ENCODE measurements at places on chromosomes 13 and 19.

GRCh38 chr13:24225930-24226329, 65.4 kb downstream of the SPATA13 start:
- DNase-seq, result no peak

DNA sequence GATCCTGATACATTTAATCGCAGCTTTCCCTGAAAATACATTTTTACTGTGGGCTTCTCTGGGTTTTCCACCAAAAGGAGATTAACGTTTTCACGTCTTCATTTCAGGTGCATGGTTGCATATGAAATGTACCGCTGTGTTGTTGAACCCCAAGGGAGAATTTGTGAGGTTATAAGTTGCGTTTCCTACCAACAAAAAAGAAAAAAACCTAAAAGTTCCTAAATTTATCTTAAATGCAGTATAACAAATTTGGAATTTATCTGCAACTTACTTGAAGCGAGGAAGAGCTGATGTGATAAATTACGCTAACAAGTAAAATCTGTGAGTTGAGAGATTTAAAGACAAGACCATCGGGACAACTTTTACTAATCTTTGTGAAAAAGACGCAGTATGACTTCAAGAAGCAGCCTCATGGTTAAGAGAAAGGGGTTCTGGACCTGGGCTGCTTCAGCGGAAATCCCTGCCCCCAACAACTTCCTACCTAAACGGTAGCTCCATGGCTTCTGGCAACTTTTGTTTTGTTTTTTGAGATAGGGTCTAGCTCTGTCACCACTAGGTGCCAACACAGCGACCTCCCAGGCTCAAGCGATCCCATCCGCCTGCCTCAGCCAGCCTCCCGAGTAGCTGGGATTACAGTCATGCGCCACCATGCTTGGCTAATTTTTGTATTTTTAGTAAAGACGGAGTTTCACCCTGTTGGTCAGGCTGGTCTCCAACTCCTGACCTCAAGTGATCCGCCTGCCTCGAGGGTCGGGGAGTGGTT, 958 bp upstream of the OBI1 start:
- peak; percentile 3 for DNase-seq

DNA sequence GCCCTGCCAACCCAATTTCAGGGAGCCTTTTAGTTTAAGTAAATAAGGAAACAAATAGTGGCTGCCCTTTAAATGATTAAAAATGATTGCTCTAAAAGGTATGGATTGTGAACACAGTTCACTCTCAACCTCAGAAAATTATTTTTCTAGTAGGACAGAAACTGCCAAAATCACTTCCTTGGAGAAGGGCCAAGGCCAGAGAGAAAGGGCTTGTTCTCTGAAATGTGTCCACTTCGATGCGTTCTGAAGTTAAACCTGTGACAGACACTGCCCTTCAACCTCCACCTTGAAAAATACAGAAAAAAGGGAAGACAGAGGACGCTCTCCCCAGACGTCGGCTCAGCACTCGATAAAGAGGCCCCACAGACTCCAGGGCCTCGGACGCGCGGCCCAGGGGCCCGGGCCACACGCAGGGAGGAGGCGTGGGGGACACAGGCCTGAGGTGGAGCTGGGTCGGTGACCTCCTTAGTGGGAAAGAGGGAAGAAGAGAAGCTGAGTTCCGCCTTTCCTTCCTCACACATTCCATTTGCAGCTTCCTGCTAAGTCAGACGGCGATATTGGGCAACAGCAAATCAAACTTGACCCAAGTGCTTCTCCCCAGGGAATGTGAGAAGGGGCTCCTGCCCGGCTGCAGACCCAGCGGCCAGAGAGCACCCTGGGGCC, 63.6 kb downstream of the RASA3 start:
- no peak for DNase-seq

DNA sequence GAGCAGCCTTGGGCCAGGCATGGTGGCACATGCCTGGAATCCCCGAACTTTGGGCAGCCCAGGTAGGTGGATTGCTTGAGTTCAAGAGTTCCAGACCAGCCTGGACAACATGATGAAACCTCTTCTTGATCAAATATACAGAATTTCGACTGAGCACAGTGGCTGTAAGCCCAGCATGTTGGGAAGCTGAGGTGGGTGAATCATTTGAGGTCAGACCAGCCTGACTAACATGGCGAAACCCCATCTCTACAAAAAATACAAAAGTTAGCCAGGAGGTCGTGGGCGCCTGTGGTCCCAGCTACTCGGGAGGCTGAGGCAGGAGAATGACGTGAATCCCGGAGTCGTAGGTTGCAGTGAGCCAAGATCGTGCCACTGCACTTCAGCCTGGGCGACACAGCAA, 8.0 kb upstream of the NLRP7 start:
- DNase-seq, result no peak

GRCh38 chr13:99363391-99363790, 56.2 kb upstream of the GPR183 start:
- no peak for DNase-seq

DNA sequence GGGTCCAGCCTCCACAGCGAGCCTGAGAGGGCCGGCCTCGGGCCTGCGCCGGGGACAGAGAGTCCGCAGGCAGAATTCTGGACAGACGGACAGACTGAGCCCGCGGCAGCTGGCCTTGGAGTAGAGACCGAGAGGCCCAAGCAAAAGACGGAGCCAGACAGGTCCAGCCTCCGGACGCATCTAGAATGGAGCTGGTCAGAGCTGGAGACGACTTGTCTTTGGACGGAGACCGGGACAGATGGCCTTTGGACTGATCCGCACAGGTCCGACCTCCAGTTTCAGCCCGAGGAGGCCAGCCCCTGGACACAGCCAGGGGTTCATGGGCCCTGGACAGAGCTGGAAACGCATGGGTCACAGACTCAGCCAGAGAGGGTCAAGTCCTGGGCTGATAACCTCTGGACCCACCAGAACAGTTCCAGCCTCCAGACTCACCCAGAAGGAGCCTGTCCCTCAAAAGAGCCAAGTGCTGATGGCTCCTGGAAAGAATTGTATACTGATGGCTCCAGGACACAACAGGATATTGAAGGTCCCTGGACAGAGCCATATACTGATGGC, 490 bp downstream of the ITPKC start:
- DNase-seq, result peak; percentile 29

GRCh38 chr13:89684896-89685295, 1662.6 kb upstream of the MIR17HG start:
- DNase-seq, result no peak

DNA sequence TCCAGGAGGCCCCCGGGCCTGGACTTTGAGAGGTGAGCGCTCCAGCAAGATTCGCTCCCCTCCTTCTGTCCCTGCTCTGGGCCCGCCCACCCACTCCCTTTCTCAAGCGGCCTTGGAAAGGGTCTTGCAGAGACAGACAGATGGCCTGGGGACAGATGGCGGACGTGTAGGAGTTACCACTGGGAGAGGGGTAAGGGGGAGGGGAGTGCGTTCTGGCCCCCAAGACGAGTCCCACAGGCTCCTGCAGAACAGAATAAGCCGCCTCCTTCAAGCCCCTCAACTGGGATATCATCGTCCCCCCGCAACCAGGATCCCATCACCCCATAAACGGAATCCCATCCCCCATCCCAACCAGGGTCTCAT, 3.6 kb upstream of the TNFAIP8L1 start:
- DNase-seq, result no peak

GRCh38 chr13:58318495-58319167, 687.1 kb downstream of the PCDH17 start:
- DNase-seq, result no peak

- DNase-seq, result no peak
Observed at GRCh38 chr19:12364391-12365235, 870 bp downstream of the ZNF442 start.
